ENCODE measurements at places on chromosomes 5 and 9. TPM values are rescaled to one million over a fixed set of nuclear protein-coding genes. Genes with fewer than 3 reads are reported as not detected.

- DNase-seq = peak; percentile 21
These were observed 387.4 kb downstream of the ACTL7B start for GRCh38 chr9:108468364-108468763.

DNA sequence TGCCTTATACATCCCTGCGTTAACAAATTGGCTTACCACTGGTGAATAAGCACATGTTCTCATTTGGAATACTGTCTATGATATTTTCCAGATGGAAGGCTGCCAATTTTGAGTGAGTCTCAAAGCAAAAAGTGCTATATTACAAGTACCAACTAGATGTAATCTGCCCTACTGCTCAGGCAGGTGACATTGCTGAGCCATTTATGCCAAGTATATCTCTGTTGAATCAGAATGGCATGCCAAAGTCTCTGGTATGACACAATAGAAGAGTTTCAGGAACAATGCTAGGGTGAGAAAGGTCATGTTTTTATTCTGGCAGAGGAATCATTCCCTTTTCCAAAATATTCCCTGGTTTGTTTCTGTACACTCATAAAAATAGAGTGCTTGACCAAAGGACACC, 356.5 kb downstream of the CDH9 start:
- DNase-seq = no peak

GRCh38 chr5:170751631-170752030, 31.9 kb upstream of the GABRP start:
- DNase-seq = no peak

DNA sequence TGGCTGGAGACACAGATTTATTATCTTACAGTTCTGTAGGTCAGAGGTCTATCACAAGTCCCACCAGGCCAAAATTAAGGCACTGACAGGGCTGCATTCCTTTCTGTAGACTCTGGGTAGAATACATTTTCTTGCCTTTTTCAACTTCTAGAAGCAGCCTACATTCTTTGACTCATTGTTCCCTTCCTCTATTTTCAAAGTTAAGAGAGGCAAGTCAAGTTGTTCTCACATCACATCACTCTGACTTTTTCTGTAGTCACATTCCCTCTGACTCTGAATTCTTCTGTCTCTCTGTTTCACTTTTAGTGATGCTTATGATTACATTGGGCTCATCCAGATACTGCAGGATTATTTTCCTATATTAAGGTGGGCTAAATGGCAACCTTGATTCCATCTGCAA, 119.0 kb downstream of the MELK start:
- DNase-seq = no peak

DNA sequence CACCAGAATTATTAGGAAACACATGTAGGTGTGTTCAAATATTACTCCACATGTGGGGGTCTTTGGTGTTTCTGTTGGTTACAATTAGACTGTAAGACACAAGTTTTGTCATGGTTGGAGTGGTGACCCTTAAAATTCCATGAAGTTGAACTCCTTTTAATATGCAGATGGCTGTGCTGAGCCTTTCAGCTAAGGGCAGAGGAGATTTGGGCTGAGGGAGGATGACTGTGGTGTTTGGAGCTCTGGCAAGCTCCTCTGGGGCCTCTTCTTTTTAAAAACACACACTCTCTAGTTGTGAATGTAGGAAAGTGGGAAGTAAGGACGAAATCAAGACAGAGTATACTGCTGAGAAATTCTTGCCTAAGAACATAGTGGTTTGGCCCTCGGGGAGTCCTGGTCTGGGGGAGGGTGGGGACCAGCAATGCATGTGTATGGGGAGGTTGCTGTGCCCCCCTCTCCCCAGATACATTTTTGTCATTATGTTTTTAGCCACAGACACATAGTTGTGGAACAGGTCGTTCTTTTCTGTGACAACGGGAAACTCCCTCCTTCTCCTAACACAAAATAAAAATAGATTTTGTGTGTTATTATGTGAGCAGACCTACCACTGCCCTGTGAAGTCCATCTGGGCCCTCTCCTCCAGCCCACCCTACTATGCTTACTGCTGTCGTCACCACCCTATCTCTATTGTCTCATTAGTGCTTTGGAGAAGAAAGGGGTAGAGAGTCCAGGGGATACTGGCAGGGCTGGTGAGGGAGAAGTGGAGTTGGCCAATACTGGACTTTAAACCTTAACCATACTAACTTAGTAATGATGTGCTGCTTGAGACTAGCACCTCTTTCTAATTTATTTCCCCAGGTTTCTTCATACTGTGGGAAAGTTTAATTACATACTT, 10.0 kb downstream of the SMARCA2 start:
- no peak for DNase-seq

DNA sequence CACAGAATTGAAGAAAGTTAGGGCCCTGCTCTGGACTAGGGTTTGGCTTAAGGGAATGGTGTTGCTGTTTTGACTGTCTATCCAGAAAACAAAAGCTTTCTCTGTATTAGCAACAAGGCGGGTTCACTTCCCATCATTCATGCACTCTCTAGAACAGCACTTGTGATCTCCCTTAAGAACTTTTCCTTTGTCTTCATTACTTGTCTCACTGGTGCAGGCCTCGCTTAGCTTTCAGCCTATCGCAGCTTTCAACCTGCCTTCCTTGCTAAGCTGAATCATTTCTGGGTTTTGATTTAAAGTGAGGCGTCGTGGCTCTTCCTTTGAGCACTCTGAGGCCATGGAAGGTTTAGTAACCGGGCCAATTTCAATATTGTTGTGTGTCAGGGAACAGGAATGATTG, 35.2 kb upstream of the LPCAT1 start:
- no peak for DNase-seq

- no peak for DNase-seq
These were observed 90.3 kb downstream of the MACROH2A1 start for GRCh38 chr5:135308752-135309151.

GRCh38 chr5:121024416-121025311, 560.6 kb downstream of the PRR16 start:
- no peak for DNase-seq

PFDN1 gene
- total RNA-seq = 28.6 TPM

NCS1 gene
- 20.3 TPM for total RNA-seq

Measured in stomach (tissue), 19 donors.